Upper lobe of left lung (tissue), 6 donors: ENCODE measurements at places on chromosomes 13 and 19. TPM values are rescaled to one million over a fixed set of nuclear protein-coding genes. Genes with fewer than 3 reads are reported as not detected.

Gene VASP
- 68.1 TPM for total RNA-seq

Gene RGCC
- 451 TPM for total RNA-seq

Gene DIAPH3
- total RNA-seq, result 6.3 TPM

Gene ZNF181
- 9.0 TPM for total RNA-seq

Gene ICAM4
- 10.3 TPM for total RNA-seq

Gene ZNF790
- total RNA-seq, result 5.2 TPM

Gene SLAIN1
- total RNA-seq, result 35.6 TPM

Gene FARP1
- total RNA-seq, result 88.2 TPM

- H3K36me3 ChIP-seq, result no peaks in the 10 kb centered on the region
- no peak overlapping the region for H3K27ac ChIP-seq
- H3K4me3 ChIP-seq, result no peak overlapping the region
- no peak for DNase-seq
Measured at GRCh38 chr13:79727086-79727485, 246.1 kb downstream of the NDFIP2 start.

- H3K27me3 ChIP-seq, result peaks cover 15% of the 10 kb centered on the region
- no peaks in the 10 kb centered on the region for H3K36me3 ChIP-seq
- peaks cover 22% of the 10 kb centered on the region for H3K4me1 ChIP-seq
- H3K4me3 ChIP-seq, result peak overlapping the region; percentile 59
- peak; percentile 94 for DNase-seq
- peak overlapping the region; percentile 81 for H3K27ac ChIP-seq
Measured at GRCh38 chr13:20127562-20128458, 33.0 kb downstream of the GJA3 start.

DNA sequence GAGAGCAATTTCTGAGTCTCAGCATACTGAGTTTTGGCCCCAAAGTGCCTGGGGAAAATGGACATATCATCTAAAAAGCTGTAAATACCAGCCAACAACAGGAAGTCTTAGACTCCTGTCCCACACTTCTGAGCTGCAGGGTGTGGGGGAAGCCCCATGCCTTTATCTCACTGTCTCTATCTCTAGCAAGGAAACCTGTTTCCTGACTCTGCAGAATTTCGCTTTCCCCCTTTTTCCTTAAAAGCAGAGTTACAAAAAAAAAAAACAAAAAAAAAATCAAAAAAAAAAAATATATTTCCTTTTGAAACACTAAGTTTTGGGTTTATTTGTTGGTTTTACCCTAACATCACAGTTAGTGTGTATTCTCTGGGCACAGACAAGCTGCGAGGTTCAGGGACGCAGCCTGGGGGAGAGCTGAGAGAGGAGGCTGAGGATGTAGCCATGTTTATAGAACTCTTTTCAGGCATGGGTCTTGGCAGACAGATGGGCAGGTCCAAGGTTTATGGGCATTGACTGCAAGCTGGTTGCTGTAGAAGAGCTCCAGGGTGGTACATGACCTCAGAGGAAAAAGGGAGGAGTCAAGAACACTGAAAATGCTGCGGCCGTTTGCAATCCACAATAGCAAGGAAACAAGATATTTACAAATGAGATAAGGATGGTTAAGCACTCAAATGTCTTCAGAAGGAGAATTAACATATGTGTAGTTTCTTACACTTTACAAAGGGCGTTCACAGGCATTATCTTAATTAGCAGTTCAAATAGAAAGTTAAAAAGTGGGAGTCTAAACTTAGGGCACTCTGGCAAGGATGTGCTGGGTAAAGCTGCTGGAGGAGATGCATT, 4.9 kb downstream of the MBNL2 start:
- peak overlapping the region; percentile 82 for H3K27ac ChIP-seq
- no peak overlapping the region for H3K4me3 ChIP-seq
- DNase-seq, result no peak
- no peaks in the 10 kb centered on the region for H3K36me3 ChIP-seq
- peaks cover 51% of the 10 kb centered on the region for H3K4me1 ChIP-seq

- peak; percentile 63 for DNase-seq
- no peaks in the 10 kb centered on the region for H3K27me3 ChIP-seq
- no peak overlapping the region for H3K4me3 ChIP-seq
- H3K36me3 ChIP-seq, result no peaks in the 10 kb centered on the region
- no peaks in the 10 kb centered on the region for H3K4me1 ChIP-seq
- H3K27ac ChIP-seq, result no peak overlapping the region
Measured at GRCh38 chr13:67769063-67769986, 539.2 kb upstream of the PCDH9 start.

DNA sequence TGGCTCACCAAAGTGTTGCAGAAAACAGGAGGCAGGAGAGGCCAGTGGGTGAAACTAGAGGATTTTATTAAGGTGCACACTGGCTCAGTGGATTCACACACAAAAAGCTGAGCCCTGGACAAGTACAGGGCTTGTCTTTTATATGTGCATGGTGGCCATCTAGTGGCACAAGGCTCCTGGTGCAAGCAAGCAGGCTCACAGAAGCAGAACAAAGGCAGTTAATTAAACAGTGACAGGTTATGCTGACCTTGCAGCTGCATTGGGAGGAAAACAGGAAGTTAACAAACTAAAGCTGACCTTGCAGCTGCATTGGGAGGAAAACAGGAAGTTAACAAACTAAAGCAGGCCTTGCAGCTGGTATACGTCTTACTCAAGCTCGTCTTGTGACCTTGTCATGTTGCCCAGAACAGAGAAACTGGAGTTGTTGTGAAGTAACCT, 65.3 kb upstream of the ZNF681 start:
- no peaks in the 10 kb centered on the region for H3K36me3 ChIP-seq
- DNase-seq, result no peak
- no peak overlapping the region for H3K27ac ChIP-seq

- no peaks in the 10 kb centered on the region for H3K27me3 ChIP-seq
- H3K4me1 ChIP-seq, result no peaks in the 10 kb centered on the region
- no peaks in the 10 kb centered on the region for H3K36me3 ChIP-seq
- no peak overlapping the region for H3K27ac ChIP-seq
- no peak for DNase-seq
Measured at GRCh38 chr13:21698817-21699679, 28.2 kb downstream of the FGF9 start.

DNA sequence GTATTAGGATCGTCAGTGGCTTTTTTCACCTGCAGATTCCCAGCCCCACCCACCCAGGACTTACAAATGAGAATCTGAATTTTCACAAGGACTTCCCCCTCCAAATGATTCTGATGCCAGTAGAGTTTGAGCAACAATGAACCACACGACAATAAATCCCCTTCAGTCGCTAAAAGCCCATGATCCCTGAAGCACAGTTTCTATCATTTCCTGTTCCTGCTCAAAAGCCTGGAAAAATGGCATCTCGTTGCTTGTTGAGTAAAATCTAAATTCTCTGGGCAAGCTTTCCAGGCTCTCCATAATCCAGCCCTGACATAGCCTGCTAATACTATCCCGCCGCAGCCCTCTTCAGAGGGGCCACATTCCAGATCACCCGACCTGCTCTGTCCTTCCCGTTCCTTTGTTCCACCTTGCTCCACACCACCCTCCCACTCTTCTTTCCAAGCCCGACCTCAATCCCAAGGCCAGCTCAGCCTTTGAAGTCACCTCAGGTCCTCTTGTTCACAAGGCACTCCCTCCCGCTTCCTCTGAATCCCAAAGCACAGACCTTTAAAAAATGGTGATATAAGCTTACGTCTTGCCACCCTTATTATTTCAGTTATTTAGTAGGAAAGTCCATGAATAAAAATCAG, 67.9 kb downstream of the NUFIP1 start:
- H3K4me3 ChIP-seq, result no peak overlapping the region
- H3K27ac ChIP-seq, result peak overlapping the region; percentile 96
- H3K4me1 ChIP-seq, result peaks cover 34% of the 10 kb centered on the region
- H3K36me3 ChIP-seq, result no peaks in the 10 kb centered on the region
- no peaks in the 10 kb centered on the region for H3K27me3 ChIP-seq

GRCh38 chr13:44439452-44440024, 65.9 kb downstream of the SERP2 start:
- no peak overlapping the region for H3K27ac ChIP-seq
- H3K4me1 ChIP-seq, result peaks cover 8% of the 10 kb centered on the region
- H3K36me3 ChIP-seq, result peaks cover under 1% of the 10 kb centered on the region

DNA sequence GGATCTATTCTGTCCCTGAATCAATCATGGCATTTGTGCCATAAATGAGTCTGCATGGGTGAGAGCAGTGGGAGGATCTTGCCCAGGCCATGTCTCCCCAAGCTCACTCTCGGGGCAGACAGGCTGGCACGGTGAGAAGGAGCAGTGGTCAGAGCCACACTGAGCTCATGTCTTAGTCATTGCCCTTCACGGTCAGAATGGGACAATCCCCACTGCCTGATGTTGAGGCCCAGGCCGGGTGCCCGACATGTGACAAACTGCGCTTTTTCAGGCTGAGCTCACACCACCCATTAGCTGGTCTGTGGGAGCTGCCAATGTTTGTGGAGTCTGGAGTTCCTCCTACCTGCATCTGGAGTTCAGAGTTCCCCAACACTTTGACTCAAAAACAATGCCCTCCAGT, 481.9 kb downstream of the COG6 start:
- no peaks in the 10 kb centered on the region for H3K27me3 ChIP-seq
- H3K4me1 ChIP-seq, result no peaks in the 10 kb centered on the region
- no peak overlapping the region for H3K4me3 ChIP-seq

- H3K36me3 ChIP-seq, result no peaks in the 10 kb centered on the region
- no peak overlapping the region for H3K27ac ChIP-seq
- no peak for DNase-seq
- H3K4me1 ChIP-seq, result no peaks in the 10 kb centered on the region
Measured at GRCh38 chr13:83666141-83666540, 216.1 kb downstream of the SLITRK1 start.

DNA sequence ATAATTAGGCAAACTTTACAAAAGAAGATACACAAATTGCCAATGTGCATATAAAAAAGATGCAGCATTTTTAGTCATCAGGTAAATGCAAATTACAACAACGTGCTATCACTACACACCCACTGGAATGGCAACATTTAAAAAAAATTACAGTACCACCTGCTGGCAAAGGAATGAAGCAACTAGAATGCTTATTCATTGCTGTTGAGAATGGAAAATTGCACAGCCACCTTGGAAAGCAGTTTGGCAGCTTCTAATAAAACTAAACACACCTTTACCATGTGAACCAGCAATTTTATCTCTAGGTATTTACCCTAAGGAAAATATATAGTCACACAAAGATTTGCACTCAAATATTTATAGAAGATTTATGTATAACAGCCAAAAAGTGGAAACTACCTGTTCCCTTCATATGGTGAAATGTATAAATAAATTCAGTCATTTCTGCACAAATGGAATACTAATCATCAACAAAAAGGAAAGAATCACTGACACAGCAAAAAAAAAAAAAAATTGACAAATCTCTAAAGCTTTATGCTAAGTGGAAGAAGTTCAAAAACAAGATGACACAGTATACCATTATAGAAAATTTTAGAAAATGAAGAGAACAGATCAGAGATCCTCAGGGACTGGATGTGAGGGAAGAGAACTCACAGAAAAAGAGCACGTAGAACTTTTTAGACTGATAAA, 30.3 kb downstream of the OXGR1 start:
- H3K4me3 ChIP-seq, result no peak overlapping the region
- H3K4me1 ChIP-seq, result no peaks in the 10 kb centered on the region
- no peak overlapping the region for H3K27ac ChIP-seq
- no peak for DNase-seq
- H3K36me3 ChIP-seq, result no peaks in the 10 kb centered on the region
- no peaks in the 10 kb centered on the region for H3K27me3 ChIP-seq

- no peak for DNase-seq
- no peak overlapping the region for H3K27ac ChIP-seq
- no peaks in the 10 kb centered on the region for H3K27me3 ChIP-seq
Measured at GRCh38 chr19:7109678-7110289, 40.3 kb downstream of the ZNF557 start.

DNA sequence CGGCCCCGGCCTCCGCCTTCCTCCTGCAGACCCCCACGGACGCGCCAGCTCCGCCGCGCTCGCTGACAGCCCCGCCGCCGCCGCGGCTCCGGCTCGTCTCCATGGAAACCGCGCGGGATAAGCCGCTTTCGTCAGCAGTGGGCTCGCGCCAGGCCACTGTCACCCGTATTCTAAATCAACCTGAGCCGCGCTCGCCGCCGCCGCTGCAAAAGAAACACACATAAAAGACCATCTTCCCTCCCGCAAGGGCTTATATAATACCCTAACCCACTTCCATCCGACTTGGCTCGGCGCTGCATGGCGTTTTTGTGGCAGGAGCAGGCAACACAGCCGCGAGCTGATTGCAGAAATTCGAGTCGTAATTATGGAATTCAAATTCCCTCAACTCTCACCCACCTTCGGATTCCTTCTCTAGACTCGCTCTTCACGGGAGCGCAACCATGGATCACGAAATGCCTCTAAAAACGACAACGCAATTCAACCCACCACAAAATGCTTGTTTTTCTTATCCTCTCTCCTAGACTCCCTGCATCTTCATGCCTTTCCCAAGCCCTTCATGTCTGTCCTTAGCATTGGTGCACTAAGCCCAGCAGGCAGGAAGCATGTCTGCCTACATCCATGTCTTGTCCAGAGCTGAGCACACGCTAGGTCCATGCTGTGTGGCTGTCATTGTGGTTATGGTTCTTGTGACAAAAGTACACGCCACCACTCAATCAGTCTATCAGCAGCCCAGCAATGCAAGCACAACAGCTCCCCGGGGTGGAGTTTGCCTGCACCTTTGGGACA, at the start of gene AMER2:
AMER2 (minus strand) TSS at position 772 of the 786 bp plus-strand sequence; CDS start at position 103, 669 bp downstream.
- DNase-seq, result peak; percentile 86
- no peaks in the 10 kb centered on the region for H3K36me3 ChIP-seq
- peaks cover 12% of the 10 kb centered on the region for H3K4me1 ChIP-seq
- H3K4me3 ChIP-seq, result peak within 1 kb of the TSS; percentile 39
- no peak within 1 kb of the TSS for H3K27ac ChIP-seq
- peaks cover 29% of the 10 kb centered on the region for H3K27me3 ChIP-seq

GRCh38 chr13:99867535-99868257, 103.9 kb downstream of the ZIC5 start:
- H3K27ac ChIP-seq, result no peak overlapping the region
- H3K36me3 ChIP-seq, result no peaks in the 10 kb centered on the region
- DNase-seq, result no peak

DNA sequence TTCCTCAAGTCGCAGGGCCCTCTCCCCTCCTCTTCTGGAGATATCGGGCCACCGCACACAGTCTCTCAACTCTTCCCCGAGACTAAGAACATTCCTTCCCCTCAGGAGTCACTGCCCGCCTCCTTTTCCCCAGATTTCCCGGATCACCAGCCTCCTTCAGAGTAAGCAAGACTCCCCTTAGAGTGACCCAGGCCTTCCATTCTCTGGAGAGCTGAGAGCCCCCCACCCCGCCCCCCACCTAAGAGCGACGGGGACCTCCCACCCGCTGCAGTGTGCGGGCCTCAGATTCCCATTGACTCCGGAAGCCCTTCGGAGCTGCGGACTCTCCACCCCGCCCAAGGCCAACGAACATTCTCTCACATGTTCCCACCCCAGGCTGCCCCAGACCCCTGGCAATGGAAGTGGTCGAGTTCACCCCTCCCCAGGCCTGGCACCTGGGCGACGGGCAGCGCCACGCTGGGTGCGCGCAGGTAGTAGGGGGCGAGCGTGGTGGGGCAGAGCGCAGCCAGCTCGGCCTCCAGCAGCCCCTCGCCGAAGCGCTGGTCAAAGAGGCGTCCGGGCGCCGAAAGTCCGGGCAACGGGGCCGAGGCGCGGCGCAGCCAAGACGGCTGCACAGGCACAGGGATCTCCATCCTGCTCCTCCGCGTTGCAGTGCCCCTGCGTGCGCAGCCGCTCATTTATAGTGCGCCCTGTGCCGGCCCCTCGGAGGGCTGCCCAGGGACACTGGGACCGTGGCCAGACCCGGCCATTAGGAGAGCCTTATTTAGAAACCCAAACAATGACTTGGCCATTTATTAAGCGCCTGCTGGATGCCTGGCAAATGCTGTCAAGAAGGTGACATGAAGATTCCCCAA, at the start of gene HSPB6:
HSPB6 (minus strand) TSS at position 653 of the 854 bp plus-strand sequence; CDS start at position 632, 21 bp downstream.
- H3K4me3 ChIP-seq, result peak within 1 kb of the TSS; percentile 72
- H3K27ac ChIP-seq, result peak within 1 kb of the TSS; percentile 97
- peaks cover 33% of the 10 kb centered on the region for H3K36me3 ChIP-seq
- DNase-seq, result no peak
- H3K4me1 ChIP-seq, result peaks cover 36% of the 10 kb centered on the region
